ENCODE measurements at places on chromosomes 16 and 17. TPM values are rescaled to one million over a fixed set of nuclear protein-coding genes. Genes with fewer than 3 reads are reported as not detected.

GRCh38 chr16:87095271-87095670, 221.9 kb downstream of the C16orf95 start:
- peaks cover 11% of the 10 kb centered on the region for H3K27me3 ChIP-seq
- no peaks in the 10 kb centered on the region for H3K36me3 ChIP-seq
- no peak overlapping the region for H3K27ac ChIP-seq
- H3K4me1 ChIP-seq, result no peaks in the 10 kb centered on the region
- no peak overlapping the region for H3K4me3 ChIP-seq
- no peak for DNase-seq

The WIPI1 gene
- total RNA-seq, result 37.5 TPM

- DNase-seq, result peak; percentile 66
- H3K4me1 ChIP-seq, result peaks cover 42% of the 10 kb centered on the region
- peaks cover 51% of the 10 kb centered on the region for H3K36me3 ChIP-seq
- H3K27me3 ChIP-seq, result no peaks in the 10 kb centered on the region
- peak overlapping the region; percentile 81 for H3K4me3 ChIP-seq
- peak overlapping the region; percentile 84 for H3K27ac ChIP-seq
Observed at GRCh38 chr17:7856011-7856810, 1.1 kb downstream of the NAA38 start.

- no peak for DNase-seq
- no peaks in the 10 kb centered on the region for H3K36me3 ChIP-seq
- H3K27me3 ChIP-seq, result no peaks in the 10 kb centered on the region
- H3K4me3 ChIP-seq, result no peak overlapping the region
- H3K4me1 ChIP-seq, result no peaks in the 10 kb centered on the region
Observed at GRCh38 chr16:24583494-24583893, 44.1 kb downstream of the RBBP6 start.

DNA sequence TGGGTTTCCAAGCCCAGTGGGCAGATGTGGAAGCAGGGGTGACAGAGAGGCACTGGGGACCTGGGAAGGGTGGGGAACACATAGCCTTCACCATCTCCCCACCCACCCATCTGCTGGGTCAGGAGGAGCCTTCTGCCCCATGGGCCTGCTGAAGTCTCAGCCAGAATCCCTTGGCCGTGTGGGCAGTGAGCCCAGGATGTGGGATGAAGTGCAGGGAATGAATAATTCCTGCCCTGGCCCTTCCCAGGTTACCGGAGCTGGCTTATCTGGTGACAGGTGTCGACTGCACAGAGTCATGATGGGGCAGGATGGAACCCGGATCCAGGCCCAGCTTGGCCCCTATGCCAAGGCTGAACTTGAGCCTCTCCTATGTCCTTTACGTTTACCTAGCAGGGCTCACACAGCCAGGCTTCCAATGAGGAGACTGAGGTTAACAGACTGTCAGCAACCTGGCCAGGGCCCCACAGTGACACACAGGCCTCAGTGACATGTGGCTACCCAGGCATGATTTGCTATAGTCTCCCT, 17.5 kb downstream of the ATP2A3 start:
- H3K36me3 ChIP-seq, result peaks cover 43% of the 10 kb centered on the region
- no peak overlapping the region for H3K4me3 ChIP-seq
- no peak overlapping the region for H3K27ac ChIP-seq
- no peak for DNase-seq
- peaks cover 13% of the 10 kb centered on the region for H3K4me1 ChIP-seq

The SDR42E2 gene
- 0.24 TPM for total RNA-seq

- no peaks in the 10 kb centered on the region for H3K36me3 ChIP-seq
- H3K27me3 ChIP-seq, result no peaks in the 10 kb centered on the region
- no peak overlapping the region for H3K27ac ChIP-seq
- no peak for DNase-seq
- H3K4me1 ChIP-seq, result no peaks in the 10 kb centered on the region
Observed at GRCh38 chr17:27755706-27756466, 44.4 kb downstream of the NOS2 start.

DNA sequence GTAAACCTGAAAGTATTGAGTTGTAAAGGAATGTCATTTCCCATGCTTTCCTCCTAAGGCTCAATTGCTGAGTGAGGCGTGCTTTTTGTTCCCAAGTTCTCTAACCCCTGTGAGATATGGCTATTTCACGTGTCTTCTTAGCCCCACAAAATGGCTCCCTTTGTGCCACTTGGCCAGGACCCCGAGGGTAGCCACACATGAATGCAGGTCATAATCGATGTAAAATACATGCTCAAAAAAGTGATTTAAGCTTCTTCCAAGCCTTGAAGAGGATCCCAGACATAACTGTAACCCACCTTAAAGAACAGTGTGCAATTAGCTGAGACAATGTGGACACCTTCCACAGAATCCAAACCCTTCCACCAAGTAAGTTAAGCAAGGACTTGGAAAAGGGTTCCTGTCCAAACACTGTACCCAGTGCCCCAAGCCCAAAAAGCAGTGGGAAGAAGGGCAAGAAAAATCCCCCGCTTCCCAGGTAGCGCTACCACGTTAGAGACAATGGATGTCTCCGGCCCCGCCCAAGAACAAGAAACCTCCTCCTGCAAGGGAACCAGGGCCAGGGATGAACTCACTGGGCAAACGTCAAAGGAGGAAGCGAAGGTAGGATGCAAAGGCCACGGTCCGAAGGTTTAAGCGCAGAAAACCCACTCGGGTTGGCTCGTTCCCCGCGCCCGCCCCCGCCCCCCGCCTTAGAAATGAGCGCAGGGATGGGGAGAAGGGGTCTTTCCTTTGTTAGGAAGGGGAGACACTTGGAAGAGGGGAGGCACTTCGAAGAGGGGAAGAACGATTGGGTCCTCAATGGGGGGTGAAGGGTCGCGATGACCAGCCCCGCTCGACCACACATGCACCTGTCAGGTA, 1.2 kb downstream of the JPT1 start:
- H3K4me1 ChIP-seq, result peaks cover 22% of the 10 kb centered on the region
- no peak for DNase-seq
- peaks cover 2% of the 10 kb centered on the region for H3K36me3 ChIP-seq
- H3K27ac ChIP-seq, result peak overlapping the region; percentile 90
- no peaks in the 10 kb centered on the region for H3K27me3 ChIP-seq
- peak overlapping the region; percentile 86 for H3K4me3 ChIP-seq

DNA sequence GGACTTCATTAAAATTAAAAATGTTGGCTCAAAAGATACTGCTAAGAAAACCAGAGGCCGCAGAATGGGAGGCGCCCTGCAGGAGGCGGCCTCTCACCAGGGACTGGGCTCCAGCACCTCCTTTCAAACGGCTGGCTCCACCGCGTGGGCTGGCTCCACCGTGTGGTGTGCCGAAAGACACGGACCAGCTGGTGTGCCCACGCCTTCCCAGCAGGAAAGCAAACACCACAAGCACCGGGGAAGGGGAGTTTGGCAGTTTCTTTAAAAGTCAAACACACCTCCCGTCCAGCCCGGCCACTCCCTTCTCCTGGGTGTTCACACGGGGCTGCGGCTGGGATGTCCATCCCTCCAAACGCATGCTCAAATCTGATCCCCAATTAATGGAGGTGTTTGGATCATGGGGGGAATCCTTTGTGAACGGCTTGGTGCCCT, 13.9 kb downstream of the HAGH start:
- H3K36me3 ChIP-seq, result peaks cover 65% of the 10 kb centered on the region
- no peaks in the 10 kb centered on the region for H3K27me3 ChIP-seq
- H3K4me3 ChIP-seq, result no peak overlapping the region
- peak; percentile 87 for DNase-seq

GRCh38 chr17:79685121-79685520, 45.6 kb upstream of the ENPP7 start:
- no peak overlapping the region for H3K4me3 ChIP-seq
- H3K4me1 ChIP-seq, result no peaks in the 10 kb centered on the region
- H3K36me3 ChIP-seq, result no peaks in the 10 kb centered on the region
- no peak for DNase-seq

DNA sequence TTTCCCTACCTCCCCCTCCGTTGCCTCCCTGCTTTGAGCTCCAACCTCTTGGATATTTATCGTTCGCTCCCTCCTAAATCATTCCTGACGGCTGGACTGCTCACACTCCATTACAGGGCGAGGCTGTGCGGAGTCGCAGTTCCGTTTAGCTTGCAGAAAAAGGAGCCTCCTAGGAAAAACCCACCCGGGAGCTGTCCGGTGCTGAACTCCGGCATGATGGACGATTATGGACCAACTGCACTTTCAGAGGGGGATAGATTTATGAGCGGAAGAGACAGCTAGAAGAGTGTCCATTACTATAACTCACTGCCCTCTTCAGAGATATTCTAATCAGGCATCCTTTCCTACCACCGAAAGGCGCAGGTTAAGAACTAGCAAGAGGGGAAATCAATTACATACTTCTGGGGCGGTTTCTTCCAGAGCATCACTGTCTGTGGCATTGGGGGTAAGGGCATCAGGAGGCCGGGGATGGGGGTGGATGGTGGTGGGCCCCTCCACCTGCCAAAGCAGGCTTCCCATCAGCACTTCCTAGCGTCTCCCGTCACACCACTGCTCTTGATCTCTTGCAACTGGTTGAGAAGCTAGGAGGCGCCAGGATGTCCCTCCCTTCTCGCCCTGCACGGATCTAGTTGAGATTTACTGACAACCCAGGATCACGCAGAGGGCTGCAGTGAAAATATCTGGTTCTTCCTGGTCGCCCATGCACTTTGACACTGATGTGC, 251.2 kb downstream of the ENGASE start:
- H3K4me1 ChIP-seq, result no peaks in the 10 kb centered on the region
- H3K27ac ChIP-seq, result no peak overlapping the region
- no peak overlapping the region for H3K4me3 ChIP-seq
- peaks cover 32% of the 10 kb centered on the region for H3K27me3 ChIP-seq

- no peaks in the 10 kb centered on the region for H3K4me1 ChIP-seq
- H3K4me3 ChIP-seq, result no peak overlapping the region
- H3K27ac ChIP-seq, result no peak overlapping the region
- no peaks in the 10 kb centered on the region for H3K27me3 ChIP-seq
- no peaks in the 10 kb centered on the region for H3K36me3 ChIP-seq
Observed at GRCh38 chr16:59993101-59993500, 1259.0 kb upstream of the GOT2 start.

- no peaks in the 10 kb centered on the region for H3K4me1 ChIP-seq
- no peaks in the 10 kb centered on the region for H3K36me3 ChIP-seq
- no peak overlapping the region for H3K4me3 ChIP-seq
- H3K27me3 ChIP-seq, result no peaks in the 10 kb centered on the region
- no peak overlapping the region for H3K27ac ChIP-seq
Observed at GRCh38 chr17:53662608-53663007, 160.1 kb upstream of the KIF2B start.

The USP31 gene
- 13.1 TPM for total RNA-seq

The TEX14 gene
- total RNA-seq, result 6.8 TPM

- peaks cover 59% of the 10 kb centered on the region for H3K4me1 ChIP-seq
- no peak overlapping the region for H3K4me3 ChIP-seq
- no peaks in the 10 kb centered on the region for H3K36me3 ChIP-seq
Observed at GRCh38 chr17:50423553-50424159, 2.4 kb upstream of the ACSF2 start.

- H3K4me1 ChIP-seq, result no peaks in the 10 kb centered on the region
- no peak overlapping the region for H3K4me3 ChIP-seq
- DNase-seq, result no peak
- no peak overlapping the region for H3K27ac ChIP-seq
- H3K36me3 ChIP-seq, result no peaks in the 10 kb centered on the region
Observed at GRCh38 chr16:80092681-80093080, 448.1 kb upstream of the DYNLRB2 start.

The CCL22 gene
- total RNA-seq, result 2.0 TPM

The ACSM3 gene
- 25.2 TPM for total RNA-seq

- no peak for DNase-seq
- H3K4me3 ChIP-seq, result no peak overlapping the region
- H3K27ac ChIP-seq, result no peak overlapping the region
- no peaks in the 10 kb centered on the region for H3K27me3 ChIP-seq
Observed at GRCh38 chr16:27252206-27252585, 16.4 kb downstream of the NSMCE1 start.

DNA sequence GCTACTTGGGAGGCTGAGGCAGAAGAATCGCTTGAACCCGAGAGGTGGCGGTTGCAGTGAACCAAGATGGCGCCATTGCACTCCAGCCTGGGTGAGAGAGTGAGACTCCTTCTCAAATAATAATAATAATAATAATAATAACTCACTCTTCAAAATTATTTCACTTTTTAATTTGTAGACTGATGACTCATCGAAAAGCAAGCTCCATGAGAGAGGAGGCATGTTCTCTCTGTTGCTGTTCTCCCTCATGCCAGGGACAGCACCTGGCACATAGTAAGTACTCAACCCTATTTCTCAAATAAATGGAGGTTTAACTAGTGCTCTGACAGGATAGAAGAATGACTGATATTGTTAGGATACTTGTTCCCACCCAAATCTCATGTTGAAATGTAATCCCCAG, 265.3 kb downstream of the CEP112 start:
- no peak overlapping the region for H3K27ac ChIP-seq
- no peaks in the 10 kb centered on the region for H3K27me3 ChIP-seq
- H3K36me3 ChIP-seq, result peaks cover 6% of the 10 kb centered on the region
- H3K4me1 ChIP-seq, result no peaks in the 10 kb centered on the region
- no peak for DNase-seq

The TEX2 gene
- total RNA-seq, result 41.3 TPM

GRCh38 chr17:4900231-4901107, 1.1 kb downstream of the C17orf107 start:
- H3K36me3 ChIP-seq, result peaks cover 21% of the 10 kb centered on the region
- DNase-seq, result peak; percentile 71
- peaks cover 45% of the 10 kb centered on the region for H3K4me1 ChIP-seq

DNA sequence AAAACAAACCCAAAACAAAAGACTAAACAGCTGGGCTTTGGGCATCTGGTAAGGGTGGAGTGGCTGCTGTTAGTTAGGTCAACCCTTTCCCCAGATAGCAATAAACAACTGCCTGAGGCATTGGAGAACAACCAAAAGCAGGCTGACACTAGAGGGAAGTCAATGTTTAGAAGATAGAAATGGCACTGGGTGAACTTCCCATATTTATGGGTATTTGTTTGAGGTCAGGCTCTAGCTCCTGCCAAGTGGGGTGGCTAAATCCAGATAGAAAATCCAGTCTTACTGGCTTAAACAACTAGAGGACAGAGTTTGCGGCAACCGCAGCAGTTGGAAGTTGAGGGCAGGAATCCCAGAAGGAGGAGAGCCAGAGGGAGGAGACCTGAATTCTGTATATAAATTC, 79.4 kb downstream of the SDK2 start:
- no peak overlapping the region for H3K27ac ChIP-seq
- H3K4me1 ChIP-seq, result peaks cover 6% of the 10 kb centered on the region
- no peaks in the 10 kb centered on the region for H3K27me3 ChIP-seq
- H3K36me3 ChIP-seq, result no peaks in the 10 kb centered on the region
- no peak for DNase-seq

- peaks cover 26% of the 10 kb centered on the region for H3K36me3 ChIP-seq
- no peaks in the 10 kb centered on the region for H3K27me3 ChIP-seq
- DNase-seq, result no peak
- H3K27ac ChIP-seq, result peak overlapping the region; percentile 53
Observed at GRCh38 chr17:1611715-1612114, 16.9 kb downstream of the SLC43A2 start.
